ENCODE measurements at places on chromosomes 3 and 15. TPM values are rescaled to one million over a fixed set of nuclear protein-coding genes. Genes with fewer than 3 reads are reported as not detected.

The FOXB1 gene
- total RNA-seq: not detected

The GRK7 gene
- total RNA-seq: not detected

The PPARG gene
- total RNA-seq: 21.9 TPM

DNA sequence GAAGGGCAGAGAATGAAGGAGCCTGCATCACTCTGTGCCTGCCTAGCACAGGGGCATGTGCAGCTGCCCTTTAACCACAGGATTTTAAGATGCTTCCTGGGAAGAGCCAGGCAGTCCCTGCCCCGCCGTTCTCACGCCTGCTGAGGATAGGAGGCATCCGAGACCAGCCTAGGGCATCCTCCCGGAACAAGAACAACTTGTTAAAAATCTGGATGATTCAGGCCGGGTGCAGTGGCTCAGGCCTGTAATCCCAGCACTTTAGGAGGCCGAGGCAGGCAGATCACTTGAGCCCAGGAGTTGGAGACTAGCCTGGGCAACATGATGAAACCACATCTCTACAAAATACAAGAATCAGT is 15.2 kb downstream of the NRROS start:
- no peak for DNase-seq
- peaks cover 2% of the 10 kb centered on the region for H3K27me3 ChIP-seq
- H3K4me1 ChIP-seq: peaks cover 2% of the 10 kb centered on the region
- H3K27ac ChIP-seq: no peak overlapping the region
- no peaks in the 10 kb centered on the region for H3K36me3 ChIP-seq
- H3K4me3 ChIP-seq: no peak overlapping the region

DNA sequence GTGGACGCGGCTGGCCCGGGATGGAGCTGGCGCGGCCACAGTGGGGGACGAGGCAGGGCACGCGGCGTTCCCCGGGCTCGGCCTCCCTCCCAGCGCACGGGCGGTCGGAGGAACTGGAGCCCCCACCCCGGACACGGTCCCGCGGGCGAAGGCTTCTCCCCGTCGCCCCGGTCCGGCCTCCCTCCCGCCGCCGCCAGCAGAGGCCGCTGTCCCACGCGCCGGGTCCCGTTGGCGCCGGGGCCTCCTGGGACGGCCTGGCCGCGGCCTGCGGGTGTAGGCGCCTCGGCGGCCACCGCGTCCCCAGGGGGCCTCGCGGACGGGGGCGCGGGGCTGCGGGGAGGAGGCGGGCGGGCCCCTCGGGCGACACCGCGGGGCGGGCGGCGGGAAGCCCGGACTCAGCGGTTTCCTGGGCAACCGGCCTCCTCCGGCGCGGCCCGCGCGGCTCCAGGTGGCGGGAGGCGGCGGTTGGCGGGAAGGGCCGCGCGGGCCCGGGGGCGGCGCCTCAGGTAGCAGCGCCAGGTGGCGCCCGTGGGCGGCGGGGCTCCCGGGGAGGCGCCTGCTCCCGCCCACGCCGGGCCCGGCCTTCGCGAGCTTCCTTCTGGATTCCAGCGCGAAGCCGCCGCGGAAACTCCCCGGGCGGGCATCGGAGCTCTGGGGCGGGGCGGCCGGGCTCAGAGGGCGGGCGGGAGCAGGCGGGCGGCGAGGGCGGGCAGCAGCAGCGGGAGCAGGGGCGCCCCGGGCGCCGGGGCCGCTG is 26.7 kb downstream of the MELTF start:
- H3K27me3 ChIP-seq: no peaks in the 10 kb centered on the region
- no peaks in the 10 kb centered on the region for H3K36me3 ChIP-seq
- peak; percentile 52 for DNase-seq
- peak overlapping the region; percentile 74 for H3K4me3 ChIP-seq
